ENCODE measurements at places on chromosomes 16 and 17.

DNA sequence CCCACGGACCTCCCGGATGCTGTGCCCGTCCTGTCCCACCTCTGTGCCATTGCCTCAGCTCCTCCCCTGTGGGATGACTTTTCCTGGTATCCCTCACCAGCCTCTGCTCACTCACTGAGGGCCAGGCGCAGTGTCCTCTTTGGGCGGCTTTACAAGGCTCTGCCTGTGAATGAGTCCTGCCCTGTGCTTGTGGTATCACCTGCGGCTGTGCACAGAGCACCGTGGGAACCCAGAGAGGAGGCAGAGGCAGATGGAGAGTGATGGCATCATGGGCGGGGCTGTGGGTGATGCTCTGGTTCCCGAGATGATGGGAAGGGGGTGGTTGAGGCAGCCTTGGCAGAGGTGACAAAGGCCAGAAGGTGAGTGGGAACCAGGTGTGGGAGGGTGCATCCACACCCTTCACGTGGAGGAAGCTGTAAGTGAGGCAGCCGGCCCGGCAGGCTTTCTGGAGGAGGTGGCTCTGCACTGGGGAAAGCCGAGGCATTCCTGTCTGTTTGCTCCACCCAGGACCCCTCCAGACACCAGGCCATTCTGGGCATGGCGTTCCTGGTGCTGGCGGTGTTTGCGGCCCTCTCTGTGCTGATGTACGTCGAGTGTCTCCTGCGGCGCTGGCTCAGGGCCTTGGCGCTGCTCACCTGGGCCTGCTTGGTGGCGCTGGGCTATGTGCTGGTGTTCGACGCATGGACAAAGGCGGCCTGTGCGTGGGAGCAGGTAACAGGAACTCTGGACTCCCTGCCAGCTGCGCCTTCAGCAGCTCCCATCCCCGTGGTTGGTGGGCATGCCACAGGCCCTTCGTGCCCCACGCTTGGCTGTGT, 23.8 kb downstream of the ADCY7 start:
- DNase-seq = no peak

GRCh38 chr17:5078106-5079028, at the start of gene ZFP3:
Gene ZFP3, plus strand, starts transcription at chr17:5078467. Its CDS starts 13,038 bp downstream, at chr17:5091505.
- peak; percentile 74 for DNase-seq

DNA sequence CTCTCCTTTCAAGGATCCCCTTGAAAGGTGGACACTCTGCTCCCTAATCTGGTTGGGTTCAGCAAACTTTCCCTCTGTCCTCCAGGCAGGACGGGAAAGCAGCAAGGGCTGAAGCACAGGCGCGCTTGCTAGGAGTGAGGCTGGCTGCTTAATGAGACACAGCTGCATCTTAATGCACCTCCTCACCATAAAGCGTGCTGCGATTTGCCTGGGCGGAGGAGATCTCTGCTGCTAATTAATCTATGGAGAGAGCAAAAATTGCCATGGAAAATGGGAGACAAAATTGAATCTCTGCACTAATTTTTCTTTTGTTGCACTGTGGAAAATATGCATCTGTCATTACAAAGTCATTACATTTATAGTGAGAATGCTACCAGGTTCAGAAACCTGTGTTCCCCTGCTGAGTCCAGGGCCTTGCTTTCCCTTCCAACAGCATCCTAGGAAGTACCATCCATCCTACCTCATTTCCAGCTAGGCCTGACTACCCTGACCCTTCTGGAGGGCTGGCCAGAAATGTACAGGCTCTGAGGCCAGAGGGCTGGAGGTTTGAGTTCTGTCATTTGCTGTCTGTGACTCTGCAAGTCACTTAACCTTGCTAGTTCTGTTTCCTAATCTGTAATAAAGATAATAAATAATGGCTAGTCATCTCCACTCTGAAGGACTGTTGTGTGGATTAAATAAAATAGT, 43.5 kb upstream of the BCAR1 start:
- DNase-seq = no peak

- DNase-seq = no peak
These were observed 15.2 kb downstream of the PHLPP2 start for GRCh38 chr16:71709229-71709781.

GRCh38 chr17:2758870-2759269, 9.4 kb upstream of the CCDC92B start:
- DNase-seq = no peak

DNA sequence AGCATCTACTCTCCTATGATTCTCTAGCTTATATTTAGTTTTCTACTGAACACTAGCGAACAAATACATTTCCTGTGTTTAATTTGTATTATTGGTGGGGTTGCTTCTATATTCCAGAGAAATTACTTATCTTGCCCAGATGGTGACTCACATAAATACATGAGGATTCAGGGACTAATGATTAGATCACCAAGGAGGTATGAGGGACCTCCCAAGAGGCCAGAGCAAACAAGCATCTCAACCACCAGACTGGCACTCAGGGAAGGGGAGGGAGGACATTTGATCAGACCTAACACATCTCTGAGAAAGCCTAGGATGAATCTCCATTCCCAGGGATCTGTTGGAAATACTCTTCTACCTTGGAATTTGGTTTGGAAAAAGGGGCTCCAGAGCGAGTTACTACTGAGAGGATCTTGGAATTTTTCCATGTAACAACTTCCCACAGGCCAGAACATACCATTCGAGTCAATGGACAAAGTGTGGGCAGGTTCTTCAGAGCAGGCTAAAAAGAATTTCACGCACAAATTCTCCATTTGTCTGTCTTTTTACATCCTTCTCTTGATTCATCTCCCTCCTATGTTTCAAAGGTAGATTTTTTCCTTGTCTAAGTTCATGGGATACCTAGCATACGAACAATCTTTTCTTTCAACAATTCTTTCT, 262.6 kb upstream of the MYOCD start:
- DNase-seq = no peak
